Testis (tissue), 5 donors: ENCODE measurements at places on chromosomes 7 and 10.

DNA sequence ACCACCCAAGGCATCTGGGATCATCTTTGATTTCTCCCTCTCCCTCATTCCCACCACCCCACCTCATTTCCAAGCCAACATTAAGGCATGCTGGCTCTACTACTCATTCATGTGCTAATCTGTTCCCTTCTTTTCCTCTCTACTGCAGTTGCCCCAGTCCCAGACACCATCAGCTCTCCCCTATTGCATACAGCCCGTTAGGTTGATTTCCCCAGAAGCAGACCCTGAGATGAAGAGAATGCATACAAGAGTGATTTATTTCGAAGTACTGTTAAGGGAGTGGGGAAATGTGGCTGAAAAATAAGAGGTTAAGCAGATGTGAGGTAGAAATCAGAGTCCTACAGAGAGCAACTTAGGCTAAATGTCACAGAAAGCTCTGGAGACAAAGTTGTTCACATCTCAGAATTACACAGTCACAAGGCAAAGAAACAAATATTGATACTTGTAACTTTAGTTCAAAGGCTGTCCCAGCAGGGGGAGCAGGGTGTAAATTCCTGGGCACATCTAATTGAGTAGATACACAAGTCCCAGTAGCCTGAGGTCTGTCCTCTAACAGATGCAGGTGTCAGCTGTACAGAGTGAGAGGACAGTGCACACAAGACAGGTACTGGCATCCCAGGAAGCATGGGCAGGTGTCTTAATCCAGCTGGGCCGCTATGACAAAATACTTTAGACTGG is 20.9 kb downstream of the AKR1D1 start:
- peak; percentile 75 for DNase-seq

DNA sequence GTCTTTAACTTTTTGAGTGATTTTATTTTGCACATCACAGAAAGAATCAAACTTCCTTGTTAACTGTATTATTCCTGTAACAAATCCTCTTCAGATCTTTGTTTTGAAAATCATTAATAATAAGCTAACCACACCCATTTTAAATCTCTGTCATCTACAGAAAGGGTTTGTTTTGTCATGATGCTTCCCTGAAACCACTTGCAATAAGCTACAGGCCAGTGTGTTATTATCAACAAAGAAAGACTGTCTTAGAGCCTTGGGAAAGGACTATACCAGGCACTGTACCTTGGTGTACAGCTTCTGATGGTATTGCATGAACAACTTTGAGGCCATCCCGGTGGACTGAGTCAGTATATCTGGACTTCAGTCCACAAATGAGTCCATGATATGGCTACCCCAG is 145.3 kb upstream of the FAM3C start:
- DNase-seq: no peak

GRCh38 chr10:89115876-89116627 is 91.1 kb downstream of the CH25H start:
- no peak for DNase-seq

GRCh38 chr7:106071999-106072714 is 40.0 kb downstream of the SYPL1 start:
- DNase-seq: no peak
